ENCODE measurements at places on chromosomes 7 and 10.

GRCh38 chr7:87213811-87214210 is 5.7 kb downstream of the TMEM243 start:
- no peak for DNase-seq

DNA sequence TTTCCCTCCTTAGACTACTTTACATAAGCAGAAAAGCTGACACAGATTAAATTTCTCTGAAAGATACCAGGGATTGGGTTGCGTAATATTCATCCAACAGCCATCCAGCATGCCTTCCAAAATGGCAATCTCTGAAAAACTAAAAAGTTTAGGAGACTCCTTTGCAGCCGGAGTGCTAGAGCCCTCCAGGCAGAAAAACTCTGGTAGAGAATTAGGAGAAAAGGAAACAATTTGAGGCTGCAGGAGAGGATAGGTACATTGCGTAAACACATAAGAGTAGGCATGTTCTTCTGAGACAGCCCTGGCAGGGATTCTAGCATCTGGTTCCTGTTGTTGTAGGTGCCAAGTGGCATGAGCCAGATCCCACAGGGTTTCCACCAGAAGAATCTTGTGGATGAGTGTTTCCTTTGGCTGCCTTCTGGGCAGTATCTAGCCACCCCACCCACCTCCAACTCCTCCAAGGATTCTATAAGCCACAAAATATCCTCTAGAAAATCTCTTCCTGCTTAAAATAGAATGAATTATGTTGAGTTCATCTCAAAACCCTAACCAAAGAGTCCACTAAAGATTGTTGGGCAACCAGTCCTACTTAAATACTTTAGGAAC is 402.4 kb downstream of the HGF start:
- DNase-seq = no peak

DNA sequence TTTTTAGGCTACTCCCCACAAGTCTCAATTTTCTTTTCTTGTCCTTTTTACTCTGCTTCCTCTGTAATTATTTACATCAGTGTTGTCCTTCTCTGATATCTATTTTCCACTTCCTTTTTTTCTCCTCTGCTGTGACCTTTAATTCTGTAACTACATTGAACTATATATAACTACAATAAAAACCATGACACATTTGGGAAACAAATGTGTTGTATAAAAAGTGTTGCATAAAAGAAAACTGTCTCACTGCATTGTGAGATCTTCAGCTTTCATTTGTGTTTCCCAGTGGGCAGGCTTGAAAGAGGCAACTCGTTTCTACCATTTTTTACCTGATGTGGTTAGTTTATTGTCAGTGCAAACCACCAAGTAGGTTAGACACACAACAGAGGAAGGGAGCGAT is 483.9 kb upstream of the NRP1 start:
- DNase-seq = no peak

GRCh38 chr10:97408496-97408992 is 7.4 kb upstream of the RRP12 start:
- no peak for DNase-seq

GRCh38 chr10:615583-616152 is 73.8 kb downstream of the DIP2C start:
- no peak for DNase-seq

GRCh38 chr10:60495338-60496055 is 105.8 kb upstream of the ANK3 start:
- DNase-seq = no peak
